ENCODE measurements at places on chromosomes 12 and 14.

- DNase-seq = no peak
Observed at GRCh38 chr14:85471744-85472143, 58.2 kb upstream of the FLRT2 start.

DNA sequence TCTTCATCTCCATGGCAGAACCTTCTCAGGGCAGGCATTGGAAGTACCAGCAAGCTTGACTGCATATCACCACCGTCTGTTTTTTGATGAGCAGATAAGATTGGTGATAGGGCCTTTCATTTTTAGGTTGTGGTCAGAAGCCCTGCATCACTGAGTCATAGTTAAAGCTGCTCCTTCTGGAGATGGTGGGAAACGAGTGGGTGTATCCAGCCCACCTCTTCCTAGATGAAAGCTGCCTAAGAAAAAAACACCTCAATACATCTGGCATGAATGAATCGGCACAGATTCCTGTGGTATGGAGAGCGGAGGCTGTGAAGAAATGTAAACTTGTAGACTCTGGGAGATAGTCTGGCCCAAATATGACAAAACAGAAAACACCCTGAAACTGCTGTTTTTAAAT is 248.7 kb upstream of the EGLN3 start:
- no peak for DNase-seq

DNA sequence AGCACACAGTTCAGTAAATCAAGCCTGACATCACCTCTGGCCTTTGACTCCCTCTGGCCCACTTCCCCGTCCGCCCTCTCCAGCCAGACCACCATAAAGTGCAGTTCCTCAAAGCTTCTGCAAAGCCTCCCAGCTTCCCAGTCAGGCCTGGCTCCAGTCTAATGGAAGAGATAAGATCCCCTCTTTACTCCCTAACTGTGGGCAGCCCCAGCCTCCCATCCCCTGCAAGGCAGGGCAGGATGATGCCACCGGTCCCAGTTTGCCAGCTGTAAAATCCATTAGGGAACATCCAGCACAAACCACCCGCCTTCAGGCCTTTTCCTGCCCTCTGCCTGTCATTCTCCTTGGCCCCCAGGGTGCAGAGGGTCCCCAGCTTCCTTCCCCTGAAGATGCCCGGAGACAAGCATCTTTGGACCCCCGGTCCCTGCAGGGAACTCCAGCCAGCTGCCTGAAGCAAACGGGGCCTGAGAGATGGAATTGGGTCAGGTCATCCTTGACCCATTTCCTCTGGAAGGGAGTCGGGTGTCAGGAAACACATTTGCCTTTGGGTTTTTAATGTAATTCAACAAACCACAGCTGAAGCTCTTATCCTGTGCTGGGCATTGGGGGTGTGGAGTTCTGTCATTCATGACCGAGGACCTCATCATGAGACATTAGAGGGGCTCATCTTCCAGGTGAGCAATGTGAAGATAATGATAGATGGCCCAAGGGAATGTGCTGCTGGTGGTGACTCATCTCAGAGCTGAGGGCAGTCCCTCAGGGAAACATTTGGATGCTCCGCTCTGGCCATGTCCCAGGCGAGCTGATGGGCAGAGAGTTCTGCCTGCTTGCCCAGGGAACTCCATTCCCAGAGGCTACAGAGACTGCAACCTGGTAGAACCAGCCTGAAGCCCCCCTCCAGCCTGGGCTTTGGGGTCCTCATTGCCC is 93.8 kb upstream of the CLMN start:
- no peak for DNase-seq

DNA sequence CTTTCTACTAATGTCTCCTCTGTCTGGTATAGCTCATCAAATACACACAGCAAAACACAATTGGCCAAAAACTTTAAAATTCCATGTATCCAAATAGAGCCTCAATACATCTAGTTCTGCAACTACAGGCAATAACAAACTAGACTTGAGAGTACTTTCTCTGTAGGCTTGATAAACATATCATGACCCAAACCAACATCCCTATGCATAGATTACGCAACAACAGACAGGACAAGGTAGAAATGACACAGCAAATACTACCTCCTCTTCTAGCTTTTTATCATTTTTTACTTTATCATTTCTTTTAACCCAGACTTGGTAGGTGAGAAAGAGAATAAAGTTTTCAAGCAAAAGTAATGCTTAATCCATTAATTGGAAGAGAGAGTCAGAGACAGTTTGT is 41.8 kb downstream of the EML5 start:
- no peak for DNase-seq

- no peak for DNase-seq
Observed at GRCh38 chr12:81284137-81284536, 206.3 kb downstream of the ACSS3 start.

- no peak for DNase-seq
Observed at GRCh38 chr12:68557011-68557730, 53.5 kb upstream of the RAP1B start.

- DNase-seq = no peak
Observed at GRCh38 chr14:51342226-51342625, 102.2 kb downstream of the TMX1 start.

DNA sequence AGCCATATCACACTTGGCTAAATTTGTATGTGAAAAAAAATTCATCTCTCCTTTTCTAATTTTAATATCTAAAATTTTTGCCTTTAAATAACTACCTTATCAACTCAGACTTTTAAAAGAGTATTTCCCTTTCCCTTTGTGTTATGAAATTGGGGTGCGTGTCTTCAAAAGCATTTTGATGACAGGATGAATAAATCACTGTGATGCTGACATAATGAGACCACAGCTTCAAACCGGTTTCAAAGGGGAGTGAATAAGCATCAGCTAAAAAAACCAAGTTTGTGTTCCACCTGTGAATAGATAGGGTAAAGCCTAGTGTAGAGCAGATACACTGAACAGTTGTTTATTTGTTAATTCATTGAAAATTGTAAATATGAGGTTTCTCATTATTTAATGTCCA is 85.0 kb downstream of the LGR5 start:
- DNase-seq = no peak

- DNase-seq = peak; percentile 76
Observed at GRCh38 chr14:68814539-68815297, 21.9 kb upstream of the ZFP36L1 start.

- no peak for DNase-seq
Observed at GRCh38 chr12:30858471-30858870, 68.1 kb upstream of the TSPAN11 start.

GRCh38 chr14:76422662-76423061 is 46.7 kb downstream of the ESRRB start:
- DNase-seq = no peak

DNA sequence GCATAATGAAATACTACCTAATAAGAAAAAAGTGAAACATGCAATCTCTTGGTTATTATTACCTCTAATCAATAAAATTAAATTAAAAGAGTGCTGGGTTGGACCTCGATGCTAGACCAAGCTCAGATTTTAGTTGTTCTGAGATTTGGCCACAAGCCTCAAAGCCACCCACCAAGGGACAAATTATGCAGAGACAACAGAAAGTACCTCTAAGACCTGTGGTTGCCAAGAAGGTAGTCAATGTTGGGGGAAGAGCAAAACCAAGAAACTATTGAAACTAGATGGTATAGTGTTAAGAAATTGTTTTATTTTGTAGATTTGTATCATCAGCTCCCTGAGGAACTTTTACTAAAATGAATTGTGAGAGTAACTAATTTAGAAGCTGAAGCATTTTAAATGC is 43.8 kb upstream of the ARID2 start:
- DNase-seq = no peak

- DNase-seq = no peak
Observed at GRCh38 chr14:63468294-63468693, 74.9 kb downstream of the PPP2R5E start.

GRCh38 chr14:101588286-101588975 is 27.1 kb downstream of the DIO3 start:
- DNase-seq = no peak

- DNase-seq = no peak
Observed at GRCh38 chr12:67735868-67736267, 87.3 kb downstream of the DYRK2 start.

DNA sequence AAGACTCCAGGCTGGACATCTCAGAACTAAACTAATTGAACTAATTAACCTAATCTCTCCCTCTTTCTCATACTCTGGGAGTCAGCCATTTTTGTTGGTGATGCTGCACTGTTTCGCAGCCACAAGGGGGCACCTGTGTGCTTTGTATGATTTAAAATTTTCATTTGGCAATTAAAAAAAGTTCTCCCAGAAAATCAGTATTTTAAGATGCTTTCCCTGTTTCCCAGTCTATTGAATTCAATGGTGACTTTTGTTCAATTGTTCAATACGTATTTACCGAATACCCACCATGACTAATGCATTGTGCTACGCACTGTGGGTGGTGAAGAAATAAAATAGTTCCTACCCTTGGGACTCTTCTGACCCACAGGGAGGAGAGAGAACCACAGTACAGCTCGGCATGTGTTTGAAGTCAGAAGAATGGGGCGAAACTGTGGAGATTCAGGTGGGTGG is 63.7 kb downstream of the ZNF664 start:
- peak; percentile 23 for DNase-seq

- no peak for DNase-seq
Observed at GRCh38 chr14:65849558-65849957, 437.0 kb downstream of the FUT8 start.

DNA sequence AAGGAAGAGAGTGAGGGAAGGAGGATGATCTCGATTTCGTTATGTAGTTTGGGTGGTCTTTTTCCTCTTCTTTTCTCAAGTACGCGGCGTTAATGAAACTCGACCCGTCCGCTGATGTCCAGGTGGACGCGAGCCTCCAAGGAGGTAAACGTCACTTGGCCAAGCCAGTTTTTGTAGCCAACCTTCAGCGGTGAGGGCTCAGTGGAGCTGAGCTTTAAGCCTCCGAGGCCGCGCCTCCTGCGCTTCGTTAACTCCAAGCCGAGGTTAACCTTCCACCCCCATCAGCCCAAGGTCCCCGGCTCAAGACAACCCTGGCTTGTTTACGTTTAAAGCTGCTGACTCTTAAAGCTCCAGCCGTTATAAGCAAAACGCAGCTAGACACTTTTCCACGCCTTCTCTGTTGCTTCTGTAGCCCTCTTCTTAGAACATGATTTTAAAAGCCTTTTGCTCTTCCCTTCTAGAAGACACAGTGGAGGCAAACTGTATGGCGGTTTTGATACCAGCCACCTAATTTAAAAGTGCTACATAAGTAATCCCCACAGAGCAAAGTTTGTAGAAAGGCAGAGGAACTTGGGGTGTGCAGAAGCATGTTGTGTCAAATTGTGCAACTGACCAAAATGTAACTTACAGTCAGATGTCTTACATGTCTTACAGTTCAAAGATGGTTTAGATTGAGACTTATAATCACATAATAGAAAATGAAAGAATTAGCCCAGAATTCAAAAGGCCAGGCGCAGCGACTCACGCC is 923 bp upstream of the ITPR2 start:
- DNase-seq = no peak

DNA sequence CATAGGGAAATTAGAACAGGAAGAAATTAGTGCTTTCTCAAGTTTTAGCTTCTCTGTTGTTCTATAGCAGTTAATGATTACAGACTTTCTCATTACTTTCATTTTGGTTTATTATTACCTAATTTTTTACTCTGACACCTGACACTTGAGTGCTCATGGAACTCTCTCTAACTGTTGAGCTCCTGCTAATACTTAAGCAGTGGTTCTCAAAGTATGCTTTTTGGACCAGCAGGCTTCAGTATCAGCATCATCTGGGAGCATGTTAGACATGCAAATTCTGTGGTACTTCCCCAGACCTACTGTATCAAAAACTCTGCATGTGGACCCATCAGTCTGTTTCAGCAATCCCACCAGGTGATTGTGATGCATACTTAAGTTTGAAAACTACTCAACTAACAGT is 235.3 kb downstream of the CCDC91 start:
- DNase-seq = no peak

- peak; percentile 67 for DNase-seq
Observed at GRCh38 chr14:105484069-105484996, 2.4 kb upstream of the CRIP1 start.
